Right lung (tissue), 10 donors: ENCODE measurements at places on chromosomes 13 and 19. TPM values are rescaled to one million over a fixed set of nuclear protein-coding genes. Genes with fewer than 3 reads are reported as not detected.

Gene HIPK4
- polyA plus RNA-seq, result 0.17 TPM

DNA sequence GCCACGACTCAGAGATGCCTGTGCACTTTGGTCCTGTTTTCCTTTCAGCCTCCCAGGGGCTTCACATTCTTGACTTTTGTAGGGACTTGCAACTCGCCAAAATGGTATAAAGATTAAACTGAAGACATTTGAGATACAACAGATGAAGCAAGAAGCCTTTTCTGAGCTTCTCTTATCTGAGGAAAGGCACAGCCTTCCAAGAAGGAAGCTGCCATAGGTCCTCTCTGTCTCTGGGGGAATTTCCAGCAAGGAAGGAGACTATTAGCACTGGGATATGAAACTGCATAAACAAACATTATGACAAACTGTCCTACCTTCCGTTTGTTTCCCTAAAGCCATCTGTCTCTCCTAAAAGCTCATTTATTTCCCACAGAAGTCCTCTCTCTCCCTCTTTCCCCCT, 39.3 kb downstream of the TGDS start:
- DNase-seq, result no peak

- no peak for DNase-seq
These were observed 53.2 kb upstream of the SHKBP1 start for GRCh38 chr19:40523322-40524047.

- no peak for DNase-seq
These were observed 113.5 kb downstream of the FOXO1 start for GRCh38 chr13:40552895-40553294.
